ENCODE measurements at places on chromosomes 4 and X.

- no peak for DNase-seq
Observed at GRCh38 chr4:134627366-134627765, 425.8 kb upstream of the PABPC4L start.

DNA sequence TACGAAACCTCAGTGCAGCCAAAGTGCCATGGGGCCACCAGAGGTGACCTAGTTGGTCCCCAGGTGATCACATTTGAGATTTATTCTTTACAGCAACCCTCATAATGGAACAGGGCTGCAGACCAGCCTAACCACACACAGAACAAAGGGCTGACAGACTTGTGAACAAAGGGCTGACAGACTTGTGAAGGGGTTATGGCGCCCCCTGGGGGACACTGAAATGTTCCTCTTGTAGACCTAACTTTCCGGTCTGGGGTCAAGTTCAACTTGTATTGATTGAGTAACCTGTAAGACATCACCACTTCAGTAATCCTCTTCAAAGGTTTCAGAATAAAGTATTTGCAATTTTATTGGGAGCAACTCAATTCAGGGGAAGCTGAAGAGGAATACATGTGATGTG, 175.9 kb upstream of the RPS6KA3 start:
- peak; percentile 62 for DNase-seq

DNA sequence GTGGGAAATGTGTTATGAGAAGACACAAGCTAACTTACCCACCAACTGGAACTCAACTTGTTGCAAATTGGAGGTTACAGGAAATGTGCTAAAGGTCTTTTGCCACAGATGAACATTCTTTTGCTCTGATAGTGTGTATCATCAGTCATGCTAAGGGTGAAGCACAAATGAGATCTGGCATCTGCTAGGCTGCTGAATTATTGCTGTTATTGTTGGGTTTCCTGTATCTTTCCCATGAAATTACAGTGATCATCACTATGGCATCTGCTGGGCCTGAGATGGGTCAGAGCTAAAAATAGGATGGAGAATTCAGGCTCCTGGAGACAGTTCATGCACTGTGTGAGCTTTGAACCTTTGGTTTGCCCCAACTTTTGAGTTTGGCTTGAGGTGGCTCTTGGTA, 124.5 kb downstream of the NPNT start:
- DNase-seq = no peak

GRCh38 chr4:184328022-184328736, 110.5 kb upstream of the ENPP6 start:
- peak; percentile 22 for DNase-seq

GRCh38 chr4:54005475-54005874, 58.9 kb downstream of the CHIC2 start:
- DNase-seq = no peak
